ENCODE measurements at places on chromosomes 6 and 20. TPM values are rescaled to one million over a fixed set of nuclear protein-coding genes. Genes with fewer than 3 reads are reported as not detected.

SPATS1 gene
- total RNA-seq: not detected

GRCh38 chr6:41651962-41652657, 13.8 kb downstream of the MDFI start:
- no peaks in the 10 kb centered on the region for H3K36me3 ChIP-seq
- DNase-seq: no peak
- no peaks in the 10 kb centered on the region for H3K27me3 ChIP-seq
- H3K4me3 ChIP-seq: no peak overlapping the region
- H3K27ac ChIP-seq: no peak overlapping the region
- no peaks in the 10 kb centered on the region for H3K4me1 ChIP-seq

DNA sequence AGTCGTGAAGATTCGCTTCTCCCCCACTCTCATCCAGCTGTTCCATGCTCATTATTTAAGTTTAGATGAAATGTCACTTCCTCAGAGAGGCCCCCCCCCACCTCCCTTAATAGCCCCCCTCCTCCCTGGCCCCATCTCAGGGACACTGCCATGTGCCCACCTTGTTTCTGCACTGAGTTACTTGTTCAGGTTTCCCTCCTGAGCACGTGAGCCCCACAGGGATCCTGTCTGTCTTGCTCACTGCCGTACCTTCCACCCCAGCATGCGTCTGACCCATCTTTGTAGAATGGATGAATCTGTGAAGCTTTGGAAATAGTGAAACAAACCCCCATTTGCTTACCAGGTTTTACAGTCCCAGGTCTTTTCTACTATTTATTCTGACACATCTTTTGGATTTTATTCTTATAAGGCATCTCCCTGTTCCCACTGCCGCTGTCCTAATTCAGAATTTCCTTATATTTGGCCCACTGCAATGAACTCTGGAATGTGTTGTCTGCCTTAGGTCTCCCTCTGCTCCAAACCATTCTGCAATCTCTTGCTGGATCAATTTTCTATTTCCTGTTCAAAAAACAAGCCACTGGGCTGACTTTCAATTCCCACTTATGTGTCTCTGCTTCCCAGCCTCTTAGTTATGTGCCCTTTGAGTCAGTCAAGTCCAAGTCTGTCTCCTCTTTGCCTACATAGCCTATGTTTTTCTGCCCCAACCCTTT, 136.5 kb upstream of the ECI2 start:
- no peaks in the 10 kb centered on the region for H3K27me3 ChIP-seq
- H3K36me3 ChIP-seq: no peaks in the 10 kb centered on the region
- H3K27ac ChIP-seq: no peak overlapping the region
- no peak for DNase-seq
- H3K4me3 ChIP-seq: no peak overlapping the region

FAM209A gene
- 0.38 TPM for total RNA-seq

GRCh38 chr20:44572551-44573500, 9.6 kb upstream of the PKIG start:
- H3K4me3 ChIP-seq: no peak overlapping the region
- peak overlapping the region; percentile 17 for H3K27ac ChIP-seq
- no peaks in the 10 kb centered on the region for H3K27me3 ChIP-seq
- no peak for DNase-seq

CRISP3 gene
- total RNA-seq: not detected

GRCh38 chr6:351867-352289, 39.7 kb upstream of the IRF4 start:
- no peaks in the 10 kb centered on the region for H3K36me3 ChIP-seq
- H3K4me3 ChIP-seq: no peak overlapping the region
- no peak for DNase-seq
- no peaks in the 10 kb centered on the region for H3K4me1 ChIP-seq
- no peaks in the 10 kb centered on the region for H3K27me3 ChIP-seq
- H3K27ac ChIP-seq: no peak overlapping the region

CDH22 gene
- total RNA-seq: 1.6 TPM
